ENCODE measurements at places on chromosomes 6 and 20.

GRCh38 chr20:10590950-10591671 lies 82.7 kb downstream of the JAG1 start:
- no peak for DNase-seq

GRCh38 chr6:143939364-143939763 lies 68.7 kb downstream of the PLAGL1 start:
- no peak for DNase-seq

DNA sequence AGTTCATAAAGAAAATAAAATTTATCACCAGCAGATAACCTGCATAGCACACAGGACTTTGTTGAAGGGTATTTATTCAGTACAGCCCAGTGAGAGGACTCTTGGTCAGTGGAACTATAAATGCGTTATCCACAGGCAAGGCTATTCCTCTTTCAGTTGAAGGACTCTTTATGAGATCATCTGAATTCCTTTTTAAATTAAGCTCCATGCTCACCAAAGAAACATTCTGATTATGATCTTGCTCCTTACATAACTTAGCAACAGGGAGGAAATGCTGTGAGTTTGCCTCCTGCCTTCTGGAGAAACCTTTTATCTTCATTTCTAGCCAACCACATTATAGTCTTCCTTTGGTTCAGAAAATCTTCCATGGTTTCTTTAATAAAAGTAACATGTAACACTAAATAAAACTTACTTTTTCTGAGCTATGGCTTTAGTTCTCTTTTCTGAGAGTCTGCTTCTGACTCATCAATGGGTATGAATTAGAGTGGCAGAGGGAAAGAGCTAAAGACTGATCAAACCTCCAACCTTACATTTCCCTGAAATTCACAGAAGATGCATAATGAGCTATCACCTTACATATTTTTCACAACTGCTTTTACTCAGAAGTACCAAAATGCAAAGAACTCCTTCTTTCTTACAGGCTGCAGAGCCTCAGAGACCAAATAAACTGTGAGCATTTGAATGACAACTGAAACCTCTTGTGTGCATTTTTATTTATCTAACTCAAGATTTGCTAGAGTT lies 267.2 kb downstream of the ADGRG6 start:
- no peak for DNase-seq

DNA sequence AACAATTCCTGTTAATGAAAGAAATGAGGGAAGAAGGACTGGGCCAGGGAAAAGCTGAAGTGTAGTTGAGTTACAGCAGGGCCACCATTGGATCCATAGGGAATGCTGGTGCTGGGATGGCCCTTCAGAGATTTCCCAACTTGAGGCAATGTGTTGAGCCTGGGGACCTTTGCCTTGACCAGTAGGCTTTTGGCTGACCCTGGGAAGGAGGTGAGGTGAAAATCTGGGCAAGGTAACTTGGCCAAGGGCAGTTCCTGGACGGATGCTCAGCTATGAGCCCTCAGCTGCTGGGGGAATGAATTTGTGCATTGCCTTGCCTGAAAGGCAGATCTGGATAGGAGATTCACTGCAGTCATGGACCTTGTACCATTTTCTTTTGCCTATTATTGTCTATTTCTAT lies 20.4 kb downstream of the UTRN start:
- DNase-seq, result no peak

DNA sequence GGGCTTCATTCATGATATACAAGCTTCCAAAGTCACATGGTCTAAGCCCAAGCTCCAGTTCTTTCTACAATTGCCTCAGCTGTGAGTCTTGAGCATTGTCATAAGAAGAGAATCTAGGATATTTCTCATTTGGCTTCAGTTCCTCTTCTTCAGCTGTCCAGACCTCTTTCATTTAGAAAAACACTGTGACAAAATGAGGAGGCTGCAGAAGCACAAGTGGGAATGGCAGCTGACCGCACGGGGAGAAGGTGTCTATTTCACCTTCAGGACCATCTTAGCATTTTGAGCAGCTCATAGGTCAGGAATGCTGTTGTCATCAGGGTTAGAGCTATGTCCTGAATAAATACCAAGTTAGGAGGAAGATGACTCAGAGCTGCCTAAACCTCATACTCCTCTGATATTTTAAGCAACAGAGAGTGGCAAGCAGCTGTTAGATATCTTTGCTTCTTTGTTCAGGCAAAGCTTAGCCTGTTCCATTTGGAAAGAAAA lies 390.1 kb upstream of the CITED2 start:
- no peak for DNase-seq

All from germinal center (tissue), 1 donor.